Uterine smooth muscle cell (primary cell): ENCODE measurements at places on chromosomes 16 and 17. TPM values are rescaled to one million over a fixed set of nuclear protein-coding genes. Genes with fewer than 3 reads are reported as not detected.

SHISA9 gene
- total RNA-seq = under 0.01 TPM in 2 replicates

VASN gene
- total RNA-seq = 94.3 and 150 TPM in 2 replicates

MARVELD3 gene
- total RNA-seq = not detected in 2 replicates

STAT3 gene
- 60.8 and 86.4 TPM in 2 replicates for total RNA-seq

SUMO2 gene
- total RNA-seq = 116 and 122 TPM in 2 replicates

SMIM5 gene
- not detected in 2 replicates for total RNA-seq

MRPL38 gene
- total RNA-seq = 31.6 and 33.8 TPM in 2 replicates
